T47D (cell line): ENCODE measurements at places on chromosomes 1 and 21.

GRCh38 chr1:91885213-91885715 is 687 bp downstream of the TGFBR3 start:
- DNase-seq = no peak

- DNase-seq = no peak
These were observed 105.9 kb downstream of the ETS2 start for GRCh38 chr21:38911484-38912101.

- DNase-seq = no peak
These were observed 255.1 kb upstream of the CXADR start for GRCh38 chr21:17257784-17258183.

DNA sequence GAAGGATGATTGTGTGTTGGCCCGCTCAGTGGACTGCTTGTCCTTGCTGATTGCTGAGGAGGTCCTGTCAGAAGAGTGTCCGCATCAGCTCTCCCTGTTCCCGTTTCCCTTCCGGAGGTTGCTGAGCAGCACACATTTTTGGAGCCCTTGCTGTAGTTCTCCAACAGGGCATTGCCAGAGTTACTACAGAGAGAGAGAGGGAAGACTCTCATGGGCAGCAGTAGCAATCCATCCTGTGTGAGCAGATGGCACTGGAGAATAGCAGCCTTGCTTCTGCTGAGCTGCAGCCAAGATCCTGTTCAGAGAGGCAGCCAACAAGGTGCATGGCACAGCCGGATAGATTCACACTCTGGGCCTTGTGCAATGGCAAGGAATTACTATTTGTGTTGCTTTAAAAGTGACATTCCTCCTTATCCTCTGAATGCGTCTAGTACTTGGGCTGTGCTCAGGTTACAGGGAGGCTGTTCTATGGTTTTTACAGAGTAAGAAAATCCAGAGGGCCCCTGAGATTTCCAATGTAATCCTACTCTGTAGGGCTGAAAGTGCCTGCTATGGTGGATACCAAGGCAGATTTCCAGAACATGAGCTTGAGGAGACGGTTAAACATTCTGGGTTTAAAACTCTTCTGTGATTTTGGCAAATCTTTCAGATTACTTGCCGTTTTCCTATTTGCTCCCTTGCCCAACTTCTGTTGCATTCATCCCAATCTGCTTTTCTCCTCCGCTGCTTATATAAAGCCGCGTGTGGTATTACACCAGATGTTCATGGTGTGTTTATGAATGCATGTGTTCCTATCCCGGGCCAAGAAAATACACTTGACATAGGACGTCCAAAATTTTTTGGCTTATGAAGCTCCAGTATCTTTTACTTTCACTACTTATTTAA is 27.4 kb downstream of the AK4 start:
- DNase-seq = peak; percentile 14

DNA sequence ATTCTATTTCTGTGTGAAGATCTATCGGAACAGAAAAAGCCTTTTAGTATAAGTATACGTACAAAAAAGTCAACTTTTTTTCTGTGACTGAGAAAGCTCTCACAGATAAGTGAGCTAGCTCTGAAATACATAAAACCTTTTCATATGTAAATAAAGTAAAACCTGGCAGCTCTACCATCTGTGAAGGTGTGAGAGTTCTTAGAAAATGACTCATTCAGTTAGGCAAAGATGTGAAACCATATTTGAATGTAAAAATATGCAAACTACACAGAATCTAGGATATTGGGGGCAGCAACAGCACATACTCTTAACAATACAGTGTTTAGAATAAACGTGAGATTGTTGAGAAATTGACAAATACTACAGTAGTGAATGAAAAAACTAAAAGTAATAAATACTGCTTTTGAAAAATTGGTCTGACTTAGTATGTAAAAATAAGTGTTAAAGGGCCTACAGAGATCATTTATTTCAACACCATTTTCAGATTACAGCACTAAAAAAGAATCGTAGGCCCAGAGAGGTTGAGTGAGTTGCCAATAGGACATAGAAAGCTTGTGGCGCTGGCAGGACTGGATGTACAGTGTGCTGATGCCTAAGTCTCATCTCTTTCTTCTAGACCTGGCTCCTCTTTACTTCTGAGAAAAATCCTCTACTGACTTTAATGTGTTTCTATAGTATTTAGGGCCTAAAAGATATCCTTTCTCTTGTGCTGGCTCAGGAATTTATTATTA is 19.8 kb downstream of the ATP6V1G3 start:
- no peak for DNase-seq

DNA sequence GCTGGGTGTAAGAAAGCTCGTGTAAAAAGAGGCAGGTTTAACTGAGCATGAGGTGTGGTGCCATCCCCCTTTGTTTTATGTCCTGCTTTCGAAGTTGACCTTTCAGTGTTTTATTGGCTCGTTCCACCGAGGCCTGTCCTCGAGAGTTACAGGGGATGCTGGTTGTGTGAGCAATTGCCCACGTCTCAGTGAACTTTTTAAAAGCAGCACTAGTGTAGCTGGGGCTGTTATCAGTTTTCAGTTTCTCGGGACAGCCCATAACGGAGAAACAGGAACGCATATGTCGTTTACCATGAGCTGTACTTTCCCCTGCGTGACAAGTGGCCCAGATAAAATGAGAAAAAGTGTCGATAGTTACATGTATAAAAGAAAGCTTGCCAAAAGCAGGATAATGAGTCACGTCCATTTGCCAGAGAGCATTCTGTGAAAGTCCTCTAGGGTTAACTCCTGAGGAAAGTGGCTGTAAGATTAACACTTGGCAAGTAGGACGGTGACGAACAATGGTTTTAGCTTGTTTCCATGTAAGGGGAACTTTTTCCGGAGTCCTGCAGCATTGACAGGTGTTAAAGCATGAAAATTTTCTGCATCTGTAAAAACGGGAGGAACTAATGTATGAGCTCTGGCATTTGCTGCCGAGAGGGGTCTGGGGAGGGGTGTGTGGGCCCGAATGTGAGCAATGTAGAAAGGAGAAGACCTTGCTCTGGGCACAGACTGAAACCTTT is 7.8 kb upstream of the LRRC47 start:
- no peak for DNase-seq

GRCh38 chr1:6208723-6209660 is 3.1 kb downstream of the RNF207 start:
- no peak for DNase-seq

DNA sequence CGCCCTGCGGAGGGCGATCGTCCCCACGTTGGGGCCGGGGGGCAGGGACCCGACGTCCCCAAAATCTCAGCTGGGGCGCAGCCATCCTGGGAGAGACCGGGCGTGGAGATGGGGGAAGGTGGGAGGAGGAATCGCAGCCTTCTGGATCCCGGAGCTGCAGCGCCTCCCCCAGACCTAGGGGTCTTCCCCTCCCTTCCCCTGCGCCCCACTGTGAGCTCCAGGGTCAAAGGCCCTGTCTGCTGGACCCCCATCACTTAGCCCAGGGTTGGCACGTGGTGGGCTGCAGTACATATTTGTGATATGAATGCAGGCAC is 90.2 kb upstream of the VAMP3 start:
- no peak for DNase-seq

- no peak for DNase-seq
These were observed 525.0 kb downstream of the PTPRU start for GRCh38 chr1:29761159-29761928.

GRCh38 chr1:195769461-195769860 is 838.8 kb downstream of the KCNT2 start:
- no peak for DNase-seq

DNA sequence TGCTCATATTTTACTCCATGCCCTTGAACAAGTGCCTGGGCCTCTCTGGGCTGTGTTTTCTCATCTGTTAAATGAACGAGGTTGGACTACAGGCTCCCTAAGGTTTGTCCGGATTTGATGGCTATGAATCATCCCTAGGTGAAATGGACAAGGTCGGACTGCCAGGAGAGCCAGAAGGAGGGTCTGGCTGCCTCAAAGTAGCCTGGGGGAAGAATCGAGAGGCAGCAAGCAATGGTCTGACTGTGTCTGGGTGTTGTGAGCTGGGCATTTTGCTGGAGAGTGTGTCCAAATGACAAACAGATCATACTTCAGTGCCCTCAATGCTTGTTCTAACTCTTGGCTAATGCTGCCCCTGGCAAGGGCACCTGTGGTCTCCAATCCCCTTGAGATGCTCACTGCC is 730.9 kb downstream of the PTPRU start:
- no peak for DNase-seq

GRCh38 chr1:52368383-52369172 is 2.6 kb upstream of the CC2D1B start:
- peak; percentile 41 for DNase-seq

- no peak for DNase-seq
These were observed 844 bp downstream of the ADAMTS5 start for GRCh38 chr21:26965907-26966581.

GRCh38 chr1:152906023-152906565 is 2.3 kb upstream of the IVL start:
- DNase-seq = peak; percentile 56

DNA sequence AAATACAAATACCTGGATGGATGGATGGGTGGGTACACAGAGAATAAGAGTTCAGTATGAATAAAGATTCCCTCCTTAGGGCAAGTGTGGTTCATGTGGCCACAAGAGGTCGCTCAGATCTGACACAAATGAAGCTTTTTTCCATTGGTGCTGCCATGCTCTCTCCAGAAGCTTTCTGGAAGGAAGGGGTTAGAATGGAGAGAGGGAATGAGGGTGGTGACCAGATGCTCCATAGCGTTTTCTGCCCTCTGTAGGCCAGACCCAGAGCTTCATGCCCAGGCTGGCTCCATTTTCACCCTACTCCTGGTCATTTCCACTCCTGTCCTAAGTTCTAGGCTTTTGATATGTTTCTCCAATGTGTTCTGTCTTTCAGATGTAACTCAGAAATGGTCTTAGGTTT is 3.3 kb upstream of the FCRL6 start:
- DNase-seq = peak; percentile 71

DNA sequence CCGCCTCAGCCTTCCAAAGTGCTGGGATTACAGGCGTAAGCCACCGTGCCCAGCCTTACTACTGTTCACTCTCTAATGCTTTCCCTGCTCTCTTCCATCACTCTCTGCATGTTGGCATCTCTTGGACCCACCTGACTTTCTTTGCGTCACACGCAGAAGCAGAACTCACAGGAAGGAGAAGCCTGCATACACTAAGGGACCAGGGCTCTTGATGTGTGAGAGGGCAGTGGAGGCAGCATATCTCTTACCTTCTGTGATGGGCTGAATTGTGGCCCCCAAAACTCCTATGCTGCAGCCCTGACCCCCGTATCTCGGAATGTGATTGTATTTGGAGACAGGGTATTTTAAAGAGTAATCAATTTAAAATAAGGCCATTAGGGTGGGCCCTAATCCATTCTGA is 26.7 kb upstream of the SLAMF9 start:
- DNase-seq = no peak

- DNase-seq = no peak
These were observed 19.4 kb downstream of the ENO1 start for GRCh38 chr1:8858888-8859706.

GRCh38 chr1:30413606-30414005 is 309.8 kb downstream of the MATN1 start:
- DNase-seq = no peak

DNA sequence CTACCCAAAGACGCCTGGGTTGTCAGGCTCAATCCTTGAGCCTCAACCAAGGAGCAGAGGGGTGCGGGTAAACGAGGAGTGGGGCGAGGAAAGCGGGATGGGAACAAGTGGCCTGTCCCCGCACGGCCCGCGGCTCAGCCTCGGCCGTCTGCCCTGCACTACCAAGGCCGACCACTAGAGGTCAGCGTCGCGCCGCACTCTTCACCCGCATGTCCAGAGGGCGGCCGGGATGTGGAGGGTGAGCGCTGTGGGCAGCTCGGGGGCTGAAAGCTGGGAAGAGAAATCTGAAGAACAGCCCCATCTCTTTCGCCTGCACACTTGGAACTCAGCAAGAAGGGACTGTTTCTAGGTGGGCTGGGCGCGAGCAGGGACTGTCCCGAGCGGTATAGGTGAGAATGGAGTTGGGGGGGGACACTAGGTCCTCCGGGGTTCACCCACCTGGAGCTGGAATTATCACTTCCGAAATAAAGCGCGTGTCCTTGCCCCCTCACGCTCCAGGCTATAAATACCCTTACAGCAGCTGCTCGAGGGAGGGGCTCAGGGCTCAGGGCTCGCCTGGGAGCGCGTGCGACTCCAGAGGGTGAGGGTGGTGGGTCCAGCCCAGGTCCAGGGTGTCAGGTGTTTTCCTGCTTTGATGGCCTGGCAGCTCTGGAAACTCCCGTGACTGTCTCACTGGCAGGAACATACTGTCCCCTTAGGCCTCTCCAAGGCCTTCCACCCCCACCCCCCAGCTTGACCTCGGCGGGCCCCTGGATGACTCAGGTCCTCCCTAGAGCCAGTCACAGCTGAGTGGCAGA is 9.8 kb downstream of the SLC30A2 start:
- peak; percentile 74 for DNase-seq

DNA sequence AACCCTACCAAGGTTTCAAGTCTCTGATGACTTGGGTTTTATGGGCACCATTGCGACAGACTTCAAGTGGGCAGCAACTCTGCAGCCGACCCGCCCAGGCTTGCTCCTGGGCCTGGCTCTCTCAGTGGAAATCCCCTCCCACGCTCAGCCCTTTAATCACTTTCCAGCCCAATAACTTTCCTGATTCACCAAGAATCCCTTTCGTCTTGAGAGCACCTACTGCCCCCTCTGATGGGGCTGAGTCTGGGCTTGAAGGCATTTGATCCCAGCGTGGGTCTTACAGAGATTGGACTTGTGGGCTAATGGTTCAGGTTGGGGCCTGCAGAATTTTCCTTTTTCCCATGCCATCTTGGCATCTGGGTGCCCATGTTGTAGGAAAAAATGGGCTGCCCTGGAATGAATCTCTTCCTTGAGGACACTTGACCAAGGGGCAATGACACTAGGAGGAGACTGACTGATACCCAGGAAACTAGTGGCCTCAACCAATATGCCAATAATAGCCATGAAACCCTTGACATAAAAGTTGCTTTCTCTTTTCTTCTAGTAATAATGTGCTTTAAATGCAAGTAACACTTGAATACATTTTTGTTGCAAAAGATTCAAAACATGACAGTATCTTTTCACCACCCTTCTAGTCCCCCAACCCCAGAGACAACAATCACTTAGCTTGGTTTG is 7.8 kb upstream of the PHLDA3 start:
- no peak for DNase-seq

DNA sequence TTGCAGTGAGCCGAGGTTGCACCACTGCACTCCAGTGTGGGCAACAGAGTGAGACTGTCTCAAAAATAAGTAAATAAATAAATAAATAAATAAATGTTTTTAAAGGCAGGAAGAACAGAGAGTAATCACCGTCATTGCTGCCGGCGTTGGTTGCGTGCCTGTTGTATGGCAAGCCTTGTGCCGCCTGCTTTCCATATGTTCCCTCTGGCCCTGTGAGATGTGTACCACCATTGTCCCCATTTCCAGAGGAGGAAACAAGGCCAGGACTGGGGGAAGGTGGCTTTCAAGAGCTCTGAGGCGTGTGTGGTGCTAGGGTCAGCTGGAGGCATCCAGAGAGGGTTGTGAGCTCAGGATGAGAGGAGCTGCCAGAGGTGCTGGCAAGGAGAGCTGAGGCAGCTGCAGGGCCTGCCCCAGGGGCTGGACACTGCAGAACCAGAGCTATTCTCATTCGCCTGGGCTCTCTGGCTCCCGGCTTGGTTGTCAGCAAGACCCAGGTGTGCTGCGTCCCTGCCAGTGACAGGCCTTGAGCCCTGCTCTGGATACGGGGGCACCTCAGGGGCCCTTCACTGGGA is 5.2 kb upstream of the MARCKSL1 start:
- no peak for DNase-seq

GRCh38 chr1:105636052-105636451 is 1420.4 kb upstream of the PRMT6 start:
- DNase-seq = no peak

- DNase-seq = no peak
These were observed at the start of gene KRTAP12-1 for GRCh38 chr21:44681861-44682579. Gene KRTAP12-1, minus strand, starts transcription at chr21:44682163. Its CDS starts 40 bp downstream, at chr21:44682123.
